ENCODE measurements at places on chromosomes 13 and 19.

DNA sequence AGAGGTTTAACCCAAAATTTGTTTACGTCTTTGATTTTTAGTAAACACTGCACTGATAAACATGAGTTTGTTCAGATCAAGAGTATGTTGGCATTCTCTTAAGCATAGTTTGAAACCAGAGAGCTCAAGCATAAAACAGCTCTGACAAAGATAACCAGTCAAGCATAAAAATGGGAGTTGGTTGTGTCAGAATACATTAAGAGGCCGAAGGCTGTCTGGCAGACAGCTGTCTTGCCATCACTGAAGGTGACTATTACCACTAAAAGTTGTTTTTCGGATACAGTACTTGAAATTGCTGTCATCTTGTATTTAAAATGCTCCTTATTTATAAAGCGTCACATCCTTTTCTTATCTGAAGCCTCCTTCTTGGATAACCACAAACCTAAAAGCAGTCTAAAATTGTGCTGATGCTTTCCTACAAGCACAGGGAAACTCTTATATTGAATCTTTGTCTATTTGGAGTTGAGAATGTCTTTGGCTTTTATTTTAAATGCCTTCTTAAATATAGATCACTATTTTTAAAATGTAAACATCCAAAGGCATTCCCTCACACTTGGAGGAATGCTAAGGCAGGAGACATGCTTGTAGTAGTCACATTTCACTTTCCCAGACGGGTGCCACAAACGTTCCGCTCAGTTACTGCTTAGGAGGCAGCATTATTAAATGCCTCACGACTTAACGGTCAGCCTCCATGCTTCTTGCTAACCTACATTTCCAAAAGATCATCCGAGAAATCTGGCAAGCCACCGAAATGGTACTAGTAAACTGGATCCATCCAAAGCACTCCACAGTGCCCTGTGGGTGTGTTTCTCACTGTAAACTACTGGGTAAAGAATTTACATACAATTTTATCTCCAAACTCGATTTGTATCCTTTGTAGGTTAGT, 1.5 kb downstream of the SMAD9 start:
- DNase-seq = no peak

GRCh38 chr13:41311406-41312175, 524 bp downstream of the NAA16 start:
- peak; percentile 14 for DNase-seq

- no peak for DNase-seq
Observed at GRCh38 chr19:55146705-55147273, 2.2 kb downstream of the TNNT1 start.

- no peak for DNase-seq
Observed at GRCh38 chr19:43766755-43767043, 11.9 kb upstream of the SMG9 start.

GRCh38 chr19:54430306-54431254, 15.3 kb downstream of the TTYH1 start:
- DNase-seq = no peak

- DNase-seq = no peak
Observed at GRCh38 chr13:41577436-41577835, 120.1 kb downstream of the RGCC start.

DNA sequence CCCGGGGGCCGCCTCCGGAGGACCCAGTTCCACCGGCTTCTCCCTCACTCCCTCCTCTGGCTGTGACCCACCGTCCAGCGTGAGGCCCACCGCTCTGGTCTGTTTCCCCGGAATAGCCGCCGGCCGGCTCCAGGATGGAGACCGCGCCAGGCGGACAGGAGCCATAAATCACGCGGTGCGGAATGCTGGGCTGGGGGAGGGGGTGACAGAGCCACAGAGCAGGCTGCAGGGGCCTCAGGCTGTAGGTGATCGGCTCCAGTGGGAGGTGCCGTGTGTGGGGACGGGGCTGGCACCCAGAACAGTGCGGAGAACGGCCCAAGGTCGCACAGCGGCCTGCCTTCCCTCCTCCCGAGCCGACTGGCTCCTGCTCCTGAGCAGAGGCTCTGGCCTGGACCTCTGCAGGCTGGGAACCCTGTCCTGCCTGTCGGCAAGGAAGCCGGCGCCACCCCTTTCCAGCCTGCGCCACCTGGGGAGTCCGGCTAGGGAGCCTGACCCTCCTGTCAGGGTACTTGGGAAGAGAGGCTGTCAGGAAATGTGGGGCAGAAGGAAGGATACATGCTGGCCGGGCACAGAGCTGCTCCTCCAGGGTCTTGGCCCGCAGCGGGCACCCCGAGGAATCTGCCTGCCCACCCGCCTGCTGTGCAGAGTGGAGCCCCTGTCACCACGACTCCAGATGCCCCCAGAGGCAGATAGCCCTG, 8.3 kb downstream of the PIAS4 start:
- DNase-seq = no peak

- no peak for DNase-seq
Observed at GRCh38 chr13:88840085-88840484, 1168.9 kb downstream of the SLITRK5 start.

GRCh38 chr19:4984438-4984990, 15.6 kb downstream of the KDM4B start:
- DNase-seq = no peak

DNA sequence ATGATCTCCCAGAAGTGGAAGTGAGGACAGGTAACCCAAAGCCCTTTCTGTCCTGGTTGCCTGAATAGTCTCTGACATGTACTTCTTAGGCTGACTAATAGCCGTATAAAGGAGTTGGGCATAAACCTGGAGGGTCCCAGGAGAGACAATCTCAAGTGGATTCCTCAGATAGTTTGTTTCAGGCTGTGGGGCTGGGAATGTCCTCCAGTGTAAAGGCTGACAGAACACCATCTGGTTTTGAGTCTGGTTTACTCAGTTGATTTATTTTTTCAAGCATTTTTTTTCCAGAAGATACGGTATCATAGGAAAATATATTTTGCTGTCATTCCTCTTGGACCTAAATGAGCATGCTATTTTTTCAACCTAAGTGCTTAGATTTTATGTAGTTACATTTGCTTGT, 15.2 kb downstream of the HTR2A start:
- DNase-seq = no peak

- no peak for DNase-seq
Observed at GRCh38 chr13:114298866-114299265, 15.4 kb upstream of the CHAMP1 start.

- DNase-seq = no peak
Observed at GRCh38 chr13:45798851-45799250, 52.7 kb downstream of the SIAH3 start.

DNA sequence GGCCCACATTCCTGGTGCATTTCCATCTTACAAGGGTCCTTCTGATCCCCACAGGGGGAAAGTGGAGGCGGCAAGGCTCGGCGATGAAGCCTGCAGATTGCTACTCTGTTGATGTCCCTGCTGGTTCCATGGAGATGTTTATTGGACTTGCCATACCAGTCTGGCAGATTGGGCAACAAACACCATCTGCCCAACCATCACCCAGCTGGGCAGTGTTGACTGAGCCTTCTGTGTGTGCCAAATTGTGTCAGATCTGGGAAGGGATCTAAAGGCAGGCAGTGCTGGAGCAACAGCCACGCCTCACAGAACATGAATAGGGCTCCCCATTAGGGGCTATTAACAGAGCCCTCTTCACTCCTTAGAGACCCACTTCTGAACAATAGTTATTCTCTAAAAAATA, 35.0 kb downstream of the FLT1 start:
- no peak for DNase-seq

DNA sequence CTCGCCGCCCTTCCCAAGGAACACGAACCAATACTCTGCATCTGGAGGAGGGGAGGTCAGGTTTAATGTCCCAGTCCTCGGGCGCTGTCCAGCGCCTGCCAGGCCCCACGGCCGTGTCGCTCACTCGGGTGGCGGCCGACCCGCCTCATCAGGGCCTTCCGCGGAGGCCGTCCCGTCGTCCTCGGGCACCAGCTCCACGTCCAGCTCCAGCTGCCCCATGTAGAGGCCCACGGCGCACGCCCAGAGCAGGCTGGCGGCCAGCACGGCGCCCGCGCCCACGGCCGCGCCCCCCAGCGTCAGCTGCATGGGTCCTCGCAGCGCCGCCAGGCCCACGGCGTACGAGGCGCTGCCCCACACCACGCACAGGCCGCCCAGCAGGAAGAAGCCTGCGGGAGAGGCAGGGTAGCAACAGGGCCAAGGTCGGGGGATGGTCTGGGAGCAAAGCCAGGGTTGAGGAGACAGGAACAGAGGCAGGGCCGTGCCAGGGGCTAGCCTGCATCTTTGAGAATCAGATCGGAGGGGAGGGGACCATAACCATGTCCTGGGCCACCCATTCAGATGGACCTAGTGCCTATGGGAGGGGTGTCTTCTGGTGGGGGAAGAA, 2.5 kb downstream of the TMEM160 start:
- DNase-seq = no peak

GRCh38 chr19:9709305-9709704, 34.4 kb upstream of the ZNF562 start:
- DNase-seq = no peak

DNA sequence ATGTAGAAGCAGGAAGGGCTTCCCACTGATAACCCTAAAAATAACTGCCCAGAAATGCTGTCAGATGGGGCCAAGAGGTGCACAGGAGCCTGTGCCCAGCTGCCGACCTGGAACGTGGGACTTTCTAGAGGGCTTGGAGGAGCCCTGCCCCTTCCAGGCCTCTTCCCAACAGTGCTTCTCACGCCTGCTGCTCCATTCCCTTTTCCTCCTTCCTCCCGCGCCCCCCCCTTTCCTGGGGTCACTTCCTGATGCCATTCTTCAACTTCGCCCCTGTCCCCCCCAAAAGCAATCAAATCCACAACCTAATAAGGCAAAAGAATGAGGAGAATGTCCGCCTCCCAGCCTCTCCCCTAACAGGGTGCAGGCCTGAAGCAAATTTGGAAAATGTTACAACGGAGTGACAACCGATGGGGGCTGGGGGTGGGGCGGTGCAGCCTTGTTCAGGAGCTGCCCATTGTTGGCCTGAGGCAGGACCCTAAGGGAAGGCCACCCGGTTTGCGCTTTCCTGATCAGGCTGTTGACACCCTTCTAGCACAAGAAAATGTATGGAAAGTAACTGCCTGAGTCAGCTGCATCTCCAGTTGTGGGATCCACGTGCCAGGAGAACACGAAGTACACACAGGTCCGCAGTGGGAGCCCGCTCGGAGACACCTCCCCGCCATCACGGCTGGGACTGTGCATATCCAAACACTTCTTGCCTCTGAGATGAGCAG, 18.7 kb downstream of the ACTN4 start:
- peak; percentile 98 for DNase-seq

- no peak for DNase-seq
Observed at GRCh38 chr19:40674291-40674690, 16.2 kb downstream of the NUMBL start.

DNA sequence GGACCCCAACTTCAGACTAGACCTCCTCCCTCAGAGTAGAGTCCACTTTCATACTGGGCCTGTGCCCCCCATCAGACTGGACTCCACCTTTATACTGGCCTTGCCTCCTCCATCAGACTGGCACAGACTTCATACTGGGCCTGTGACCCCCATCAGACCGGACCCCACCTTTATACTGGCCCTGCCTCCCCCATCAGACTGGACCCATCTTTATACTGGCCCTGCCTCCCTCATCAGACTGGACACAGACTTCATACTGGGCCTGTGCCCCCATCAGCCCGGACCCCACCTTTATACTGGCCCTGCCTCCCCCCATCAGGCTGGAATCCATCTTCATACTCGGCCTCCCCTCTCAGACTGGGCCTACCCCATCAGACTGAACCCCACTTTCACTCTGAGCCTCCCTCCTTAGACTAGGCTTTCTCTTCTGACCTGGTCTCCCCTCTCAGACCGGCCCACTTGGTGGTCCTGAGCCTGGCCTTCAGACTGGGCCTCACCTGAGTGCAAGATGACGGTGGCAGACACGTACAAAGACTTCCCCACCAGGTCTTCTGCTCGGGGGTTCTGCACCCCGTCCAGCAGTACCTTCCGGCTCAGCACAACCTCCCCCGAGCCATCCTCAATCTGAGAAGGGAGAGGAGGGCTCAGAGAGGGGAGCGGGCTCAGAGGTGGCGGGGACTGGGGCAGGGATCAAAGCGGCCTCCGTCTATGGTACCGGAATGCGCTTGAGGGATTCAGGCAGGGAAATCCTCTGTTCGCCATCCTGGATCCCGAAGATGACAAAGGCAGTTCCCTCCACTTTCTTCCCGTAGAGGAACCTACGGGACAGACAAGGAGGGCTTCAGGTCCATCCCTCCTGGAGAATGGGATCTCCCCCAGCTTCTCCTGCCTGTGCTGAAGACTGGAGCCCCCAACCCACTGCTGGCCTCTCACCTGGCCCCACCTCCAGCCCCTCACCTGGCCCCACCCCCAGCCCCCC, 7.5 kb downstream of the C3 start:
- DNase-seq = no peak

DNA sequence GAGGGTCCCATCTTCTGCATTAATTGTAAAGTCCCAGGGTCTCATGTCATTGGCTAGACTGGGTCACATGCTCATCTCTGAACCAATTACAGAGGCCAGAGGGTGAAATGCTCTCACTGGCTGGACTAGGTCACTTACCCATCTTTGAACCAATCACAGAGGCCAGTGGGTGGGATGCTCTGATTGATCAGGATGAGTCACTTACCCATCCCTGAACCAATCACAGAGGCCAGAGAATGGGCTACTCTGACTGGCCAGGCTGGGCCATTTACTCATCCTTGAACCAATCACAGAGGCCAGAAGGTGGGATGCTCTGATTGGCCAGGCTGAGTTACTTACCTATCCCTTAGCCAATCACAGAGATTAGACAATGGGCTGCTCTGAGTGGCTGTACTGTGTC, 5.3 kb downstream of the MISP start:
- no peak for DNase-seq

GRCh38 chr19:8458380-8458779, 13.6 kb downstream of the HNRNPM start:
- no peak for DNase-seq

DNA sequence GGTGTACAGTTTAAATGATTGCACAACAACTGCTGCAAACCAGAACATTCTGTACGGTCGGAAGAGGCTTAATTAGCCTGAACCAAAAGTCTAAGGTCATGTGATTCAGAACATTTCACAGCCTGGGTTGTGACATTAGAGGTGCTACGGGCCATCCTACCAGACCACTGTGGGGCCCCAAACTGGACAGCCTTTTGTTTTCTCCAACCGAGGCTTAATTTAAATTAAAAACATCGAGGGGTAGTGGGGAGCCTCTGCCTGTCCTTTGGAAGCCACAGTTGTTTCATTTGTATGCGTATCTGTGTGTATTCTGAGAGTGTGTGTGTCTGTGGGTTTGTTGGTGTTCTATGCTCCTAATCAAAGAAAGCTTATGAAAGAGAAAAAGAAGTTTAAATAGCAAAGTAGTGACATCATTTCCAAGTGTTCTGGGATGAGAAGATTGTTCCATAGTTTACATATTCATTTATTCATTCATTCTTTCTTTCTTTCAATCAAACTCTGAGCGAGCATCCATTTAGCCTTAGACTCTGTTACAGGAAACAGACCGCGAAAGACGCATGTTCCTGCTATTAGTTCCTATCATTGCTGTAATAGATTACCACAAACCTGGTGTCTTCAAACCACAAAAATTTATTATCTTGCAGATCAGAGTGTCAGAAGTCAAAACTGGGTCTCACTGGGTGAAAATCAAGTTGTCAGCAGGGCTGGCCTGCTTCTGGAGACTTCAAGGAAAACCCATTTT, 444.8 kb downstream of the FOXO1 start:
- no peak for DNase-seq

- no peak for DNase-seq
Observed at GRCh38 chr19:6263735-6264444, 15.9 kb downstream of the MLLT1 start.

- DNase-seq = no peak
Observed at GRCh38 chr19:6065685-6066374, 44.5 kb downstream of the RFX2 start.

GRCh38 chr13:79703772-79704171, 222.8 kb downstream of the NDFIP2 start:
- no peak for DNase-seq

Measured in HS-27A (cell line).